ENCODE measurements at places on chromosomes 7 and 10.
A peak's percentile ranks its signal among the peaks of the same experiment; 100 is the strongest.

GRCh38 chr7:55309040-55309991 lies 55.8 kb upstream of the LANCL2 start:
- DNase-seq: peak; percentile 6

DNA sequence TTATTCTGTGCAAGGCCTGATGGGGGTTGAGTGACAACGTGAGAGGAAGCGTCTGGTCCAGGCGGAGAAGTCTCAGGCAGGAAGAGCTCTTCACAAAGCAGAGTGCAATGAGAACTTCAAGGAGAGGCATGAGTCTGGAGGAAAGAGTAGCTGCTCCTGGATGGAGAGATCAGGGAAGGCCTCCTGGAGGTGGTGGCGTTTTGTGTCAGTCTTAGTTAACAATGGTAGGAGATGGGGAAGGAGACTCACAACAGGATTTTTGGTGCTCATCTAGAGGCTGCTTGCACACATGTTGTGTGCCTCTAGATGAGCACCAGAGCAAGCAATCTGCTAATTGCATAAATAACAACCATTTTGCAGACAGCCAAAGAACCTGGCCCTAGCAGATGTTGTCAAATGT lies 442.8 kb upstream of the PODXL start:
- no peak for DNase-seq

DNA sequence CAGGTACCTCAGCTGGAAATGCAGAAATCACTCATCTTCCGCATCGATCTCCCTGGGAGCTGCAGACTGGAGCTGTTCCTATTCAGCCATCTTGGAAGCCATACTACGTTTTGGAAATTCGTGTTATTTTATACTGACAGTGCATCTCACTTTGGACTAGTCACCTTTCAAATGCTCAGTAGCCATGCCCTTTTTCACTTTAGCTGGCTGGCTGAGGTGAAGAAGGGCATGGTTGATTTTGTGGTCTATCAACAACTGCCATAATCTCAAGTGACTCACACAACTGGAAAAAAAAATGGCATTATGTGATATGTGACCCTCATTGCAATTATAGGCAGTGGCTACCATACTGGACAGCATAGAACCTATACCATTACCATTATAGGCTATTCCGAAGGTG lies 100.5 kb downstream of the CCDC71L start:
- DNase-seq: no peak

DNA sequence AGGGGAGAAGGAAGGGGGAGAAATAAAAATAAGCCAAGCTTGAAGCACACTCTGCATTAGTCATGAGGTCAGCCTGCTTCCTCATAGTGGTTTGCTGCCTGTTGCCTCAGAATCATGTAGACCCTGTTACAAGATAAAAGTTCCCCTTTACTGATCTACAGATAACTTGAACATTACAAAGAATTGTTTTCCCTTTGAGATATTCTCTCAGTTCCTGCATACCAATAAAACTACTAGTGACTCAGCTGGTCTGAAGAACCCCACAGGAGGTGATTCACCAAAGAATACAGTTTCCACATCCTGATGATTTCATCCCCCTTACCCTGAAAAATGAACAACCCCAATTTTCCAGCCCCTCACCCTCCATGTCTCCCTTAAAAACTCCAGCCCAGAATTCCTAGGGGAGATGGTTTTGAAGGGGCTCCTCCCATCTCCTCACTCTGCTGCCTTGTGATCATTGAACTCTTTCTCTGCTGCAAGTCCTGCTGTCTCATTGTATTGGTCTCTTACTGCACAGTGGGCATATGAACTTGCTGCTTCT lies 31.5 kb upstream of the NRP1 start:
- DNase-seq: no peak

GRCh38 chr7:139108266-139109187 lies 993 bp downstream of the ZC3HAV1 start:
- no peak for DNase-seq

- no peak for DNase-seq
These were observed 270.9 kb downstream of the RELN start for GRCh38 chr7:103718482-103719061.

Data from activated T-helper 1 cell treated with anti-CD3 and anti-CD28 coated beads, Interleukin-2, amount 50 U/mL, for 16 hours (primary cell).